ENCODE measurements at places on chromosomes 6 and 20.

DNA sequence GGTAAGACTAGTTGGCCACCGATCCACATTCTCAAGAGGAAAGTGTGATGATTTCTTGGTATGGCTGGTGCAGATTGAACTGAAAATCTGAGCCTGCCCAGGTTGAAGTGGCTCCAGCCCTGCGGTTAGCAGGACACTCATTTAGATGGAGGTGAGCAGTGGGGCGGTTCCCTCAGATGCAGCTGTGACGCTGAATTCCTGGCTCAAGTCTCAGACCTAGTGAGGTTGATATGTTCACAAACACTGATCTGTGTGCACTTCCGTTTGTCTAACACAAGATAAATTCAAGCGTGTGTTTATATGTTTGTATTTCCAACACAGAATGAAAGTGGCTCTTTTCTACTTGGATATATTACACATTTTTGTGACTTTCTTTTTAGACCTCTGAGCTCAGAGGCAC, 83.4 kb upstream of the FRMD1 start:
- DNase-seq, result no peak

DNA sequence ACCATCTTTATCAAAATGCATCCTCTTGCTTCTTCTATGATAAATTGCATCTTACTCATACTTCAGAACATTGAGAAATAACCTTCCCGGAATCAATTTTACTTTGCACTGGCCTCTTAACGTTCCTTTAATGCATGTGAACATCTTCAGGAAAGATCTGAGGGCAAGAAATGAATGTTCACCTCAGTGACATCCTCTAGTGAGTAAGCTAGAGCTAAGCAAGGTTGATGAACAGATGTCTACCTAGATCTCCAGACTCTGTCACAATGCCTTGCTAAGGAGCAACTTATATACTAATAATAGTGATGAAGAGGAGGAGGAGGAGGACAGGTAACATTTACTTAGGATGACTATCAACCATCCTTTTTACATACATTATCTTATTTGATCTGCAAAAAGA, 16.8 kb upstream of the HINT3 start:
- DNase-seq, result no peak

DNA sequence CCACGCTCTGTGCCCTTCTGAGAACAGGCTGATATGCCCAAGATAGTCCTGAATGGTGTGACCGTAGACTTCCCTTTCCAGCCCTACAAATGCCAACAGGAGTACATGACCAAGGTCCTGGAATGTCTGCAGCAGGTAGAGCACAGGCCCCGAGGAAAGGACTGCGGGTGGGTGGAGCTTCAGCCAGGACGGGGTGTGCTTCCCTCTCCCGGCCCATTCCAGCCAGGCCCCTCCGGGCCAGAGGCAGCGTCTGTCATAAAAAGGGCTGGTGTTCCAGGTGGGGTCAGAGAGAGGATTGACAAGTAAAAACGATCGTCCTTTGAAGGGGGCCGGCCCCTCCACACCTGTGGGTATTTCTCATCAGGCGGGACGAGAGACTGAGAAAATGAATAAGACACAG, 1.3 kb downstream of the RTEL1 start:
- no peak for DNase-seq

DNA sequence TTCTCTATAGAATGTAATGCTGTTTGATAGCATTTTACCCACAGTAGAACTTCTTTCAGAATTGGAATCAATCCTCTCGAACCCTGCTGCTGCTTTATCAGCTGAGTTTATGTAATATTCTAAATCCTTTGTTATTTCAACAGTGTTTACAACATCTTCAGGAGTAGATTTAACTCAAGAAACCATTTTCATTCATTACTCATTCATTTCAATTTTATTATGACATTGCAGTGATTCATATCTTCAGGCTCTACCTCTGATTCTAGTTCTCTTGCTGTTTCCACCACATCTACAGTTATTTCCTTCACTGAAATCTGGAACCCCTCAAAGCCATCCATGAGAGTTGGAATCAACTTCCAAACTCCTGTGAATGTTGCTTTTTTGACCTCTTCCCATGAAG, 93.7 kb downstream of the ZFAND3 start:
- no peak for DNase-seq

- no peak for DNase-seq
Observed at GRCh38 chr6:158639056-158639455, 5.5 kb downstream of the DYNLT1 start.

GRCh38 chr20:20369250-20370093, 1.6 kb downstream of the INSM1 start:
- DNase-seq, result no peak
